ENCODE measurements at places on chromosomes 3 and 15.

DNA sequence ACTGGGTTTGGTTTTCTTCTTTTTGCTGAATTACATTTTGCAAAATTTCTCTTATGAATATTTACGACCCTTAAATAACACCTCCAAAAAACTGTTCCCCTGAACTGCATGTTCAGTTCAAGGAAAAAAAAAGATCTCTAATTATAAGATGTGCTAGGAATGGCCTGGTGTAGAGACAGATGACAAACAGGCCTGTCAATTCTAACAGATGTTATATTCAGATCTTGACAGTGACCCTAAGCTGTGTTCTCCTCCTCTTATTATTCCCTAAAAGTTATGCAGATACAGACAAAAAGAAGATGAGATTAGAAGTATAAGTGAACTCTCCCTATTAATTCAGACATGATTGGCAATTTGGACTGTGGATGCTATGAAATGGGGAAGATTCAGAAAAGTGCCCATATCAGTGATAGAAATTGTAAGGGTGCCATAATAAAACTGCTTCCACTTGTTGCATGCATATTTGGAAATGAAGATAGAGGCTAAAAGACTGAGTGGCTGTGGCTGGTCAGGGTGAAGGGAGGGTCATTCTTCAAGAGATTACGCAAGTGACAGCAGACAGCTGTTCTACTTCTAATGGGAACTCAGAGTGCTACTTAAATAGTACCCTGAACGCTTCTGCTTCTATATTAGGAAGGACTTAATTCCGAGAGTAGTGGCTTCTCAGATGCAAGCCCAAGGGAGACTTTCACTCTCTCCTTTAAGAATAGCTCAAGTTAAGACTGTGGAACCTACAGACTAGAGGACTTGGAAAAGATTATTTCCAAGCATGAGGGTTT is 75.5 kb downstream of the ADAMTS9 start:
- peak; percentile 56 for DNase-seq

- no peak for DNase-seq
Observed at GRCh38 chr15:31042751-31043150, 51.3 kb upstream of the MTMR10 start.

DNA sequence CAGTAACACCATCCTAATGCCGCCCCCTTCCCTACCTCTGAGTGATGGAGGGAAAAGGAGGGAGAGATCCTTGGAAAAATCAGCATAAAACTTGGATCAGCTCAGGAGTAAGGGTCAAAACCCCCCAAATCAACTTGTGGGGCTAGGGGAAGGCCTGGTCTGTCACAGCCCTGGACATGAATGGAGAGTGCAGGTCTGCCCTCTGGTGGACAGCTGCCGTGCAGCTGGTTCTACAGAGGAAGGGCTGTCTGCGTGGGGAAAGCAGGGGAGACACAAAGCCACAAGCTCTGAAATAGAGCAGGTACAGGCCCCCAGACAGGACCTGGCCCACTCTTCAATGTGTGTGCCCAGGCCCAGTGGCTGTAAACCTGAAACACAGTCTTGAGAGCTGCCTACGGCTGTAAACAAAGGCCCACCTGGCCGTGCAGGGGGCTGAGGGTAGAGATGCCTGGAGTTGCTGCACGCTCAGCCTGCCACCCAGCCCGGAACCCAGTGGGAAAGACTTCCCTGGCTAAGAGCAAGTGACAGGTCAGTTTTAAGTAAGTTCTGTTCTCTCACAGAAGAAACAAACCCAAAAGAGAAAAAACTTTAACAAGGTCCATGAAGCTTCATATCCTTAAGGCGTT is 16.4 kb downstream of the CLK3 start:
- no peak for DNase-seq

DNA sequence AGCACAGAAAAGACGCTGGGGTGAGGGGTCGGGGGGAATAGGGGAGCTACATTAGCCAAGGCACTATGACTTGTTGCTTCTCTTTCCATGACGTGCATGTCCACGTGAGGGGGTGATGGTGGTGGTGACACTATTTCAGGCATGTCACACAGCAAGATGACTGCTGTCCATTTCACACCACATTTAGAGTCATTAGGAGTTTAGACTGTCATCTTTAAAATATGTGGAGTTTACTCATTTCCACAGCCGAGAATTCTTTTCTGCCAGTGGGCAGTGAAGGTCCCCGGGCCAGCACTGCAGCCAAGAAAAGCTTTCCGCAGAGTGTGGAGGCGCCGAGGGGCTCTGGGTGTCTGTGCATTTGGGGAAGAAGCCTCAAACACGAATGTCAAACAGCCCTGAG is 954 bp upstream of the DGKG start:
- DNase-seq: no peak

DNA sequence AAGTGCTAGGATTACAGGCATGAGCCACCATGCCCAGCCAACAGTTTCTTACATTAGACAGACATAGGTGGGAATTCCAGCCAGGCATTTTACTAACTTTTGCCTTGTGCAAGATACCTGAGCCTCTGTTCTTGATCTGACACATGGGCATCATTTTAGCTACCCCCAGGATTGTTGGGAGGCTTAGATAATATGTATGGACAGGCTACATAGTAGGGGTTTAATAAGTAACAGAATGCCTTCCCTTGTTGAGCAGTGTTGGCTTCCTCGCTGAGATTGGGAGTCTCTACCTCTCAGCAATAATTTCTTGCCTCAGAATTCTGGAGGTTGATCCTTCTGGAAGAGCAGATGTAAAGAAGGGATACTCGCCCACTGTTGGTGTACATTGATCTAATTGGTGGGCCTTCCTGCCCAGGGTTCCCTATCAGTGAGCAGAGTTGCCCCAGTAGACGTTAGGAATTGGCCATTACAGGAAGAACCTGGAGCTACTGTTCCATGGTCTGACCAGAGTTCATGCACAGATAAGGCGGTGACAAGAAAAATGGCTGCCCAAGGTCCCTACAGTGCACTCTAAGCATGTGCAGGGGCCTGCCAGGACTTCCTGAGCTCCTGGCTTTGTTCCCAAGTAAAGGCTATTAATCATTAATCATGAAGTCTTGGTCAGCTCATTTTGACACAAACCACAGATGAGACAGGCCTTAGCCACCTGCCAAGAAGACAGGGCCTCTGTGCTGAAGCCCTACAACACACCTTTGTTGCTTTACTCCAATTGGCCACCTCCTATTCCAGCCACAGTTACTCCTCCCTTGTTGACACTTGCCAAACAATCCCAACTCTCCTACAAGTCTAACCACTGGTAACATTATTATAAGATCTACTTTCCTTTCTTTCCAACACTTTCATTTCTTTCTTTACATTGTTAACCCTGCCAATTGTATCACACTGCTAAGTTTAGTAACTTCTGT is 5.0 kb upstream of the IL17RE start:
- peak; percentile 29 for DNase-seq

- no peak for DNase-seq
Observed at GRCh38 chr15:100765467-100766241, 114.0 kb upstream of the ALDH1A3 start.

DNA sequence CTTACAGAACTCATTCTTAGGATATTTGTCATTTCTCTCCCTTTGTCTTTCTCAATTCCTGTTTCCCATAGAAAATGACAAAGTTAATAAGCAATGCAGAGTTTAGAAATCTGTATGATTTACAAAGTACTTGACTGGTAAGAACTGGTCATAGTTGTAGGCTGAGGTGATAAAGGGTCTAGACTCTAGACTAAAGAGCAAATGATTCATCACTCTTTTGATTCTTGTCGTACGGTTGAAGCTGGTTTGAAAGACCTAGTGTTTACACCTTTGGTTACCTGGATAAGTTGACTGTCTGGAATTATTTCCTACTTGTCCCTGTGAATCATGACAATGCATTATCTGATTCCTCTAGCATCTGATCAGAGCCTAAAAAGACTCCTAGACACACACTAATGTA is 58.9 kb upstream of the TP63 start:
- no peak for DNase-seq

DNA sequence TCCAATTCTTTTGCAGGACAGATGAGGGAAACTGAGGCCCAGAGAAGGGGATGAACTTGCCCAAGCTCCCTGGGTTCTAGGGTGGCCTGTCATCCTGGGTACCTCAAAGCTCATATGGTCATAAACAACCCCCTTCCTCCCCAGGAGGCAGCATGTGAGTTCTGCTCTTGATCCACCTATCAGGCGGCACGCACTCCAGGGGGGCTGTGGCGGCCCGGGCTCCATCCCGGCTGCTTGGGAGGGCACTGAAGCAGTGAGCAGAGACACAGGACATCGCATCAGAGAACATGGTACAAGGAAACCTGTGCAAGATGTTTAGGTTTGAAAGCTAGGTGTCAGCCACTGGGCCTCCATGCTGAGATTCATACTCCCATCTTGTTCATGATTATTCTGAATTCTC is 34.2 kb downstream of the CPN2 start:
- DNase-seq: no peak

- no peak for DNase-seq
Observed at GRCh38 chr3:186400662-186401061, 38.6 kb upstream of the DGKG start.

DNA sequence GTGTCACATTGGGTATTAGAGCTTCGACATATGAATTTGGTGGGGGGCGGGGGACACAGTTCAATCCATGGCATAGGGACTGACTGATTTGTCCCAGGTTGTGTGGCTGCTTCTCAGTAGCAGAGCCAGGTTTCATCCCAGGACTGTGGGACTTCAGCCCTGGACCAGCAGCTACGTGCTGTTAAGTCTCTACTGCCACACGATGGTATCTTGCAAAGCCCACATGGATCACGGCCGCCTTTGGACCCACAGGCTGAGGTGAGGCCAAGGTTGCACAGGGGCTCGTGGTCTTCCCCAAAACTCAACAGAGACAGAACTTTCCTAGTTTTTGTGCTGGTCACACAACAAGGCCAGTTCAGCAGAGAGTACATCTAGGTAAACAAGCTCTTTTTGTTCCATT is 97.4 kb downstream of the LRRK1 start:
- no peak for DNase-seq

- DNase-seq: no peak
Observed at GRCh38 chr3:191958980-191959671, 498.2 kb downstream of the PYDC2 start.
